AG04449 (cell line): ENCODE measurements at places on chromosomes 5 and 9.

GRCh38 chr5:12934722-12935121, 1009.8 kb downstream of the DNAH5 start:
- DNase-seq, result no peak

- DNase-seq, result no peak
These were observed 54.9 kb downstream of the MTX3 start for GRCh38 chr5:79936002-79936645.

GRCh38 chr5:124751031-124751430, 4.6 kb upstream of the ZNF608 start:
- DNase-seq, result no peak

- no peak for DNase-seq
These were observed 5.6 kb downstream of the MAMDC2 start for GRCh38 chr9:70049236-70049635.

- peak; percentile 44 for DNase-seq
These were observed 196.2 kb downstream of the DTWD2 start for GRCh38 chr5:118791926-118792734.
